Stimulated activated CD4-positive, alpha-beta T cell treated with anti-CD3 and anti-CD28 coated beads, Interleukin-12 subunit alpha, Interleukin-12 subunit beta, amount 100 ng/mL, for 24 hours (primary cell): ENCODE measurements at places on chromosomes 11 and 22.

- no peak for DNase-seq
Measured at GRCh38 chr11:4684631-4685285, 12.9 kb downstream of the OR51E2 start.

GRCh38 chr11:14021738-14022137, 59.2 kb downstream of the SPON1 start:
- no peak for DNase-seq

- no peak for DNase-seq
Measured at GRCh38 chr11:134544095-134544815, 132.2 kb upstream of the B3GAT1 start.

GRCh38 chr11:48003926-48004325, 23.6 kb downstream of the PTPRJ start:
- DNase-seq = no peak

DNA sequence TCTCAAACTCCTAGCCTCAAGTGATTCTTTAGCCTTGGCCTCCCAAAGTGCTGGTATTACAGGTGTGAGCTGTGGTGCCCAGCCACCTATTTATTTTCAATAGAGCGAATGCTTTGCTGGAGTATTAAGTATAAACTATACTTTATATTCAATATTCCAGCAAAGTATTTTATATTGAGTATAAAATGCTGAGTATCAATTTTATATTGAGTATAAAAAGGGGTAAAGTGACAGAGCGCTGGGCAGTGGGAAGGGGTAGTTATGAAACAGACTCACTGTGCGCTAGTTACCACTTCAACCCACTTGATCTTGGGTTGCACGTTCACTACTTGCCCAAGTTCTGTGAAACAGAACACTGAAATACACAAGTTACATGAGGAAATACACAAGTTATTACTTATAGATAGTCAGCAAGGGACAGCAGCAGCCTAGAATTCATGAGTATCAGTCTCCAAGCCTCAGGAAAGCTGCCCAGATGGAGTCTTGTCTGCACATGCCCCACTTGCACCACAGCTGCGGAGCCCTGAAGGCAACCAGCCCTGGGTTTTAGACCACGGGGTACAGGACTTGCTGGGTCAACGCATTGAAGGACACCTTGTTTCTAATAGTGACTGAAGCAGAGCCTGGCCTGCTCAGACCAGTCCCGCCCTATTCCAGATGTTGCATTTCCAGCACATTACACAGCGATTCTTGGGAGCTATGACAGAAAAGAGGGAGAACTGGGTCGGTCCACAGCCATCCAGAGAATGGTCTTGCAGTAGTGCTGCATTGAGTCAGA, 51.6 kb upstream of the SYT13 start:
- no peak for DNase-seq

DNA sequence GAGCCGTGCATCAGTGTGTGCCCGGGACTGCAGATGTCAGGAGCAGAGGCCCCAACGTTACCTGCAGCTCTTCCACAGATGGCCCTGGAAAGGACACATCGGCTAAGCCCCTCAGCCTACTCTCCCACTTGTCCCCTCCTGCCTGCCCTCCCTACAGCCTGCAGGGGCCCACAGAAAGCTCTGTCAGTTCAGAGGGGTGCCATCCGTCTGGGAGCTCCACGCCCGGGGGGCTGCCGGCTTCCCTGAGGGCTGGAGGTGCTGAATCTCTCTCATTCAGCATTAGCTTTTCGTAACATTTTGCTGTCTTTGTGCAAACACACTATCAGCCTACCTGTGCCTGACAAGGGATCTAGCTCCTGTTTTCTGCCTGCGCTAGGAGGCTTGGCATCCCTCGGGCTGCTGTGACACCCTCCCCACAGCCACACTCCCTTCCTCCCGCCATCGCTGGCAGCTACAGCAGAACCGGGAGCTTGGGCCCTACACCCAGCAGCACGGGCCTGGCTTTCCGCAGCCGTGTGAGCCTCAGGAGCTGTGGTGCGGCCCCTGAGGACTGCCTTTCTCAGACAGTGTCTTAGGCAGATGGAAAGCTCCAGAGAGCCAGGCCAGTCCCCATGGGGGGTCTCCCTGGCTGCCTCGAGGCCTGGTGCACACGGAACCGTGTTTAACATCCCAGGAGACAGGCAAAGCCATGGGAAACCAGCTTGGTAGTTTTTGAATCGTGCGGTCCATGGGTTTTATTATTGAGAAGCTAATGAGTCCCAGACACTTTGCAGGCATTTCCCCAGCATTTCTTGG, 198.3 kb upstream of the B3GAT1 start:
- DNase-seq = no peak
